ENCODE measurements at places on chromosomes 1 and 21.
A peak's percentile ranks its signal among the peaks of the same experiment; 100 is the strongest.

- DNase-seq = no peak
Observed at GRCh38 chr1:208079161-208079560, 165.0 kb downstream of the PLXNA2 start.

- DNase-seq = peak; percentile 57
Observed at GRCh38 chr1:54499360-54500106, 48.5 kb upstream of the ACOT11 start.

DNA sequence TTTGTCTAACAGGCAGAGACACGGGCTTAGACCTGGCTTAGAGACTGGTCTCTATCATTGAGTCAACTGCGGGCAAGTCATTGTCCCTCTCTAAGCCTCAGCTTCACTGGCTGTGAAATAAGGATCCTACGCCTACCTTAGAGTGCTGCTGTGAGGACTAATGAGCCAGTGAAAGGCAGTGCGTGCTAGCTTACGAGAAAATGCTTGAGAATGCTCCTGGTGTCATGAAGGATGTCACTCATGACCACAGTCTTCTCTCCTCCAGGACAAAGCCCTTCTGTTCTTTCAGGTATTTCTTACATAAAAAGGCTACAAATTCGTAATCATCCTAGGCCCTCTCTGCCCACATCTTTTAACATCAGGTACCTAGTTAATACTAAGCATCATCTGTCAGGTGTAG, 16.5 kb upstream of the A3GALT2 start:
- DNase-seq = no peak

DNA sequence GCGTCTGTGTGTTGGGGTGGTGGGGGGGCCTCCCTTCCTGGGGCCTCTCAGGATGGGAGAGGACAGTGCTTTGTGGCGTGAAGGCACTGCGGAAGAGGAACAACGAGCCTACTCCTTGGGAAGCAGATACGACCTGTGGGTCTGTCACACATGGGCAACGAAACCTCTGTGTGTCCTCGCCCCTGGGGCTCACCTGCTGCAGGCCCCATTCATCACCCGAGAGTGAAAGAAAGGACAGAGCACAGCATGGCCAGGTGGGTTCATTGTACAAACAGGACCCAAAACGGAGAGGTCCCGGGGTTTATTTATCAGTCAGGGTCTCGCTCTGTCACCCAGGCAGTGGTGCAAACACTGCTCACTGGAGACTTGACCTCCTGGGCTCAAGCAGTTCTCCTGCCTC, 40.1 kb upstream of the LIN9 start:
- no peak for DNase-seq

GRCh38 chr1:15146971-15147376, 6.6 kb upstream of the TMEM51 start:
- DNase-seq = no peak

GRCh38 chr1:5566924-5567323, 425.3 kb downstream of the NPHP4 start:
- no peak for DNase-seq

GRCh38 chr1:32197074-32197473, 3.3 kb upstream of the CCDC28B start:
- no peak for DNase-seq

DNA sequence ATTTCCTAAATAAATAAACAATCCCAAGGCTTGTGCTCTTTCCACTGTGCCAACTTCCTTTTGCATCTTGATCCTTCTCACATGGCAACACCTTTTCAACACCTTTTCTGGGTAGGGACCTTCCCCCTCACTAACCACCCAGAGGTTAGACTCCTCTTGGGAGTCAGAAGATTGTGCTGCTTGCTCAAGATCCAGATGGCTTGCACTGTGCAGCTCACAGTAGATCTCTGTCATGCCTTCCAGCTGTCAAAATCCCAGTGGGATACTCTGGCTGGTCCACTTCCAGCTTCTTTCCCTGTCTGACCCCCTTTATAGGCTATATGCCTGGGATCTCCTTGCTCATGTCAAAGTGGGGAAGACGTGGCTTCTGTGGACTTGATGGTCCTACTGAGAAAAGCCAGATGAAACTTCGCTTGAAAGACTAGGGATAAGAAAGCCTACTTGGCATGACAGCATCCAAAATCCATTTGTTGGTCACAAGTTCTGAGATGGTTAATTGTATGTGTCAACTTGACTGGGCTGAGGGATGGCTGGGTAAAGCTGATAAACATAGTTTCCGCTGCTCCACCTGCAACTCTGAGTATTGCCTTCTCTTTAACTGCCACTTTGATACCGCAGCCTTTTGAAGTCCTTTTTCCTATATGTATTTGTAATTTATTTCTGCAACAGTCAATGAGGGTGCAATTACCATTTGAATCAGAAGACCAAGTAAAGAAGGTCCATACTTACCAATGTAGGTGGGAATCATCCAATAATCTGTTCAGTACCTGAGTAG, 74.5 kb downstream of the S1PR1 start:
- no peak for DNase-seq

DNA sequence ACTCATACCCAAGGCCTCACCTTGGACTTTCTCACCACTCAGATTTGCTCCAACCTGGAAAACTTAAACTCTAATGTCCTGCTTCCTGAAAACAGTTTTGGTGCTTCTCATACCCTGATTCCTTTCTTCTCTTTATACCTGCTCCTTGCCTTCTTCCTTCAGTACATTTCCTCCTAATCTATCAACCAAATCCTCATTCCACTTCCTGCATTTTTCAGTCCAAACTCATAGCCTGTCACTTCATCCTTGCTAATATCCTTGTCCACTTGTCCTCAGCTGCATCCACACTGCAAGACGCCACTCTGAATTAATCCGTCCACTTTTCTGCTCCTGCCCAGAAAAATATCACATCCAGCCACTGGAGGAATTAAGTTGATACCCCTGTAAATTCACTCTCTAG, 25.9 kb downstream of the PPP1R15B start:
- DNase-seq = no peak

GRCh38 chr1:192936313-192937018, 122.7 kb downstream of the UCHL5 start:
- DNase-seq = no peak

DNA sequence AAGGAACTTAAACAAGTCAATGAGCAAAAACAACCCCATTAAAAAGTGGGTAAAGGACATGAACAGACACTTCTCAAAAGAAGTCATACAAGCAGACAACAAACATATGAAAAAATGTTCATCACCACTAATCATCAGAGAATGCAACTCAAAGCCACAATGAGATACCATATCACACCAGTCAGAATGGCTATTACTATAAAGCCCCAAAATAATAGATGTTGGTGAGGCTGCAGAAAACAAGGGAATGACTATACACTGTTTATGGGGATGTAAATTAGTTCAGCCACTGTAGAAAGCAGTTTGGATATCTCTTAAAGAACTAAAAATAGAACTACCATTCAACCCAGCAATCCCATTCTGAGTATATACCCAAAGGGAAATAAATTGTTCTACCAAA, 51.2 kb downstream of the MRPL39 start:
- no peak for DNase-seq

- no peak for DNase-seq
Observed at GRCh38 chr1:154223621-154224020, 2.9 kb downstream of the UBAP2L start.

GRCh38 chr1:33821291-33821690, 42.6 kb upstream of the HMGB4 start:
- DNase-seq = no peak

- DNase-seq = no peak
Observed at GRCh38 chr1:181640956-181641355, 157.6 kb downstream of the CACNA1E start.

DNA sequence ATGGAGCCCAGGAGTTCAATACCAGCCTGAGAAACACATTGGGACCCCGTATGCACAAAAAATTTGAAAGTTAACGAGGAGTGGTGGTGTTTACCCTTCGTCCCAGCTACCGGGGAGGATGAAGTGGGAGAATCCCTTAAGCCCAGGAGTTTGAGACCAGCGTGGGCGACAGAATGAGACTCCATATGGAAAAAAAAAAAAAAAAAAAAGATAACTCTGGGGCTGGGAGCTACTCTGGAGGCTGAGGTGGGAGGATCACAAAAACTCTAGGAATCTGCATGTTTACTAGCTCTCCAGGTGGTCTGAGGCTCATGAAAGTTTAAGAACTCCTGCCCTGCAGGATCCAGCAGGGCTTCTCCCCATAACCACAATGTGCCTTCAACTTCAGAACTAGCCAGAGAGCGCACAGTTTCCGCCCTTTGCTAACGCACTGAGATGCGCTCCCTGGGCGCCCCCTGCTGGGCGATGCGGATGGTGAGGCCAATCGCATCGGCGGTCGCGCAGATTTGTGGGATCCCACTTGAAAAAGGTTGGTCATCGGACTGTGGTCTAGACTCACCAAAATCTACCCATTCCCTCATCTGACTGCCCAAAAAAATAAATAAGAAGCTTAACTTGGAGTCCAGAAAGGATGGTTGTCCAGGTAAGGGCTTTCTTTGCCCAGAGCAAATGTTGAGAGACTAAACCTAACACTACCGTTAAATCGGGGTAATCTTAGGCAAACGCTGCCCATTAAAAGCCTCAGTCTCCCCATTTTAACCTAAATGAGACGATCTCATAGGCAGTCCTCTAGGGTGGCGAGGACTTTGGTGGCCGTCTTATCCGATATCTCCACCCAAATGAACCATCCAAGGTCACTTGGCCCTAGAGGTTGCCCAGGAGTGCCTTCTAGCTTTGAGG, 8.8 kb downstream of the ZNF683 start:
- peak; percentile 36 for DNase-seq

GRCh38 chr1:228337711-228338520, 68.7 kb downstream of the TRIM11 start:
- no peak for DNase-seq

DNA sequence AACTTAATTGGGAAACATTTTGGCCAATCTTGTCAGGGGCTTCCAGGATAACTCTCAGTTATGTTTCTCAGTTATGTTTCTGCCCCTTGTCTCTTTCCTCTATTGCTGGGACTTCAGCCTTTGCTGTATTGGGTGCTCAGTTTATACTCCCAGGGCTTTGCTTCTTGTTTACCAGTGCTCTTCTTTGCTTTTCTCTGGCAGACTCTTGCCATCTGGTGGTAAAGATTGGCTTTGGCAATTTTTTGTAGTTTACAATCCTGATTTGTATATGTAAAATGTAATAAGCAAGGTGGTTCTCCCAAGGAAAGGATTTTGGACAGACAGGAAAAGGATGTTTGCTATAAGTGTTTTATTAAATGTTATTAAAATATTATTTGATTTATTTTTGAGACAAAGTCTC, 37.9 kb downstream of the FABP3 start:
- peak; percentile 18 for DNase-seq

- no peak for DNase-seq
Observed at GRCh38 chr1:19744335-19744743, 55.4 kb downstream of the TMCO4 start.

DNA sequence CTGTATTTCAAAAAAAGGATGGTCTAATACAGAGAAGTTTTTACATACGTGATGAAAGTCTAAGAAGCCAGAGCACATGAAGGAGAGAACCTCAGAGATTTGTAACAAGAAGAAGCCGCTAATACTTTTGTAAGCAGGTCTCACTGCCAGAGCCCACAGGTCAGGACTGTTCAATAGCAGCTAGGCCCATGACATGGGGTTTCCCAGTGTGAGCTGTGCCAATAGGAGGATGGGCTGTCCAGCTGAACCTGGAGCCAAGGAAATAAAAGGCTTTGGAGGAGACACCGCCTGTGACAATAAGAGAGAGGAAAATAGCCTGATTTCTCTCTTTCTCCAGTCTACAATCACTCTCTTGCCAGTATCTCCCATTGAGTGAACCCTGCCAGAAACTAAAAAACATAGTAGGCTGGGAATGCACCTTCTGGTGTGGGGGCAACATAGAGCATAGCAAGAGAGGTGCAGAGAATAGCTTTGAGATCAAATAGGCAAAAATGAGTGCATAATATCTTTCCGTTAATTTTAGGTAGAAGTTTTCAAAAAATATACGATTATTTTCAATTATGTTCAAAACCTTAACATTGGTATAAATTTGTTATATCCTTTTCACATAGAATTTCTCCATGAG, 360.3 kb downstream of the NEGR1 start:
- no peak for DNase-seq

DNA sequence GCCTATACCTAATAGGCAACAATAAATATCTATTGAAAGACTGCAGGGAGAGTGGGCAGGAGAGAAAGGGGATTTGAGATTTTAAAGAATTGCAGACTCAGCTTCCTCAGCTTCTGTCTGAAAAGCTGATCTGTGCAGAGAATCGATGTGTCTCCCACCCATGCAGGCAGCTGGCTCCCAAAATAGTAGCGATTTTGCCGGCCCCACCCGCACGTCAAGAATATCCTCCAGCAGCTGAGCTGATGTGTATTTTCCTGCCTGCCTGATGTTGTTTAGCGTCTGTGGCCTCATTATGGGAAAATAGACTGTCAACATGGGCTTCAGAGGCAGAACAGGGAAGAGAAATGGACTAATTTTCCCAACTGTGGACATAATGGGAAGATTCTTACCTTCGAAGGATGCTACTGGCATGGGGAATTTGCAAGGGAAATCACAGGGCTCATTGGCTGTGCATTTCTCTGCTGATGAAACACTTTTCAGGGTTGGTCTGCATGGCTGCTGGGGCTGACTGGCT, 699.8 kb downstream of the PTPRU start:
- no peak for DNase-seq

DNA sequence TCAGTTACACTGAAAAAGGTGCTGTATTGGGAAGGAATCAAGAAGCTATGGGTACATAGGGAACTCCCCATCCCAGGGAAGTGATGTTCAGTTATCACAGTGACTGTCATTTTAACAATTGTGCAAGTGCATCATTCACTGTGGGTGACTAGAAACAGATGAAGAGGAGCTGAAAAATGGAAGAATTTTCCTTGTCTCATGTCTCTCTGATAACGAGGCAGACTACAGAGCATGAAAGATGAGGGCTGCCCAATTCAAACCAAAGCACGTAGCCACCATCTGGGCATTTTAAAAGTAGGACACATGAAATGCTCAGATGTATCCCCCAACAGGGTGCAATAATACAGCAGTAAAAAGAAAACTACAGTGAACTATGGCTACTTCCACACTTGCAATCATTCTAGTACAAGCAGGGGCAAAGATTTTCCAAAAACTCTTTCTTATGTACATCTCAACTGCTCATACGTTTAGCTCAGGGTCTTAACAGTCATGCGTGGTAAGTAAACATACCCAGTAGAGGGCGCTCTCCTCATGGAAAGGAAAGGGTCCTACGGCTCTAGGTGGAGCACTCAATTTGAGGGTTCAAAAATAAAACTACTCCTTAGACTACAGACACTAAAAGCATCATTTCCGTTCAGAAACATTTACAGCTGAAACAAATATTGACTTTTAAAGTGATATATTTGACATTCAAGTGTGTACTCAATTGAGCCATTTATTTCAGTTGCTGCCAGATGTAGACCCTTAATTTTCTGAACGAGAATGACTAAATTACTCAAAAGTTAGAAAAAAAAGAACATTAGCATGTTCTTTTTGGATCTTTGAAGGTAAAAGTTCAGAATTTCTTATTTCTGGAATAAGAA, 143.2 kb downstream of the KCTD3 start:
- DNase-seq = peak; percentile 62

DNA sequence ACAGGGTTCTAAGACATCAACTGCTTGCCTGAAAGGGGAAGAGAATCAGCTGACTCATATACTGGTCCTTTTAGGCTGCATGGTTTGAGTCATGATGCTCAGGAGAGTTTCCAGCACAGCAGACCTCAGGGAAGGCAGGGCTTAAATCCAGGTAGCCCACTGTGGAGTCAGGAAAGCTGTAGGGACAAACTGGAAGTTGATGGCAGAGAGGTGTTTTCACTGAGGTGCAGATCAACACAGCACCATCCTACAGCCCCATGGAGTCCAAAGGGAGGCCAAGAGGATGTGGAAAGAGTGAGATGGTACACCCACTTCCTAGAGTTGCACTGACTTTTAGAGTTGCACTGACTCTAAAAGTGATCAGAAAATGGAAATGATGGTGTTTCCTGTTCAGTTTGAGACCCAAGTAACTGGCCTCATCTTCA, 252.4 kb upstream of the DUSP10 start:
- no peak for DNase-seq
